Dorsolateral prefrontal cortex (tissue), 122 donors: ENCODE measurements at places on chromosomes 16 and 17.

DNA sequence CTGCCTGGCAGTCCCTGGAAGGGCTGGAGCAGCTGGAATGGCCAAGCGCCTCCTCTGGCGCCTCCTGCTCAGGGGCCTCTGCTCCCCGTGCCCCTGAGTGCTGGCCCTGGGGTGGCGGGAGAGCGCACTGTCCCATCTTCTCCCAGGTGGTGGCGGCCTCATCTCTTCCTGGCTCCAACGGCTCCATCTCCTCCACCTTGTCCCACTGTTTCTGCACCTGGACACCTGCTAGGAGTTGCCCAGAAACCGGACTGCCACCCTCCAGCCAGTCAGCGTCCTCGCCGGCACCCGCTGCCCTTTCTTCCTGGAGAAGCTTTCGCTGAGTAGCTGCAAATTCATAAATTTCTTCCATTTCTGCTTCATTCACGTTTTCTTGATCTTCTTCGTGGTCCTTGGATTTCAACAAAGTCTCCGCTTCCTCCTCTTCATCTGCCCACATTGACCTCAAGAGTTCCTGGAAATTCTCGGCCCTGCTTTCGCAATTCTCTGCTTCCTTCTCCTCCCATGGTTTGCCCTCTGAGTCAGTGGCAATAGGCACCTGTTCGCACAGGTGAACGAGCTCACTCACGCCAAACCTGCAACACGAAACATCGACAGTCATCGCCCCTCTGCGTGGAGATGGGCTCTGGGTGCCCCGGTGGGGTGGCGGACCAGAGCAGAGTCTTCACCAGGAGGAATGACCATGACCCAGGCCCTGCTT lies 13.7 kb upstream of the NLRC3 start:
- DNase-seq = no peak

- DNase-seq = no peak
These were observed 1.6 kb downstream of the ITGA2B start for GRCh38 chr17:44387804-44388203.

GRCh38 chr17:36059406-36059805 lies 4.7 kb upstream of the CCL18 start:
- no peak for DNase-seq

DNA sequence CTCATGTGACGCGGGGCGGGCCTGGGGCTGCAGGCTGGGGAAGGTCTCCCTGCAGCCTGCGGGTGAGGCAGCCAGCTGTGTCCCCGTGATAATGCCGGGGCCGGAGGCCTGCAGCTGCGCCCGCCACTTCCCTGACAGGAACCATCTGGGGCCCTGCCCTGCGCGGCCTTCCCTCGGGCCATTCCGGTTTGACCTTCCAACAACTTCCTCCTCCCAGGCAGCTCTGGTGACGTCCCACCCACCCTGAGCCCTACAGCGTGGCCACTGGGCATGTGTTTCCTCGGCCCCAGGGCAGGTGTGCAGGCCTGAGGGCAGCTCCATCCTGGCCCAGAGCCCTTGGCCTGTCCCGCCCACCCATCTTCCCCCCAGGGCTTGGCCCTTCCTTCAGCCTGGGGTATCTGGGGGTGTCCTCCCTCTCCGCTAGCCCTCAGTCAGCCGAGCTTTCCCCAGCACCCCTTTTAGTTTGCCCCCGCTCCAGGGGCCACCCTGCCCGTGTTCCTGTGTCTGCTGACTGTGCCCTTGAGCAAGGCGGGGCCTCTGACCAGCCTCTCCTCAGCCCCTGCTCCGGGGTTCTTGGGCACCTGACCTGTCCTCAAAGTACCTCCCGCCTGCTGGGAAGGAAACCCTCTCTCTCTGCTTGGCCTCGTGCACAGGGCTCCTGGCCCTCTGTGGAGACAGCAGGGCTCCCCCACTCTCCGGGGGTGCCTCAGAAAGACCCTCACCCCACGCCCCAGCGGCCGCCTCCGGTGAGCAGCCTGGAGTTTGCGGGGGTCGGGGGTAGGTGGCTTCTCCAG lies at the start of gene CBFA2T3:
CBFA2T3 (minus strand) TSS at position 190 of the 794 bp plus-strand sequence. CDS start 400 bp downstream, outside the sequence.
- DNase-seq = no peak

GRCh38 chr16:56667581-56668571 lies at the start of gene MT1G:
MT1G (minus strand) TSS chr16:56668065; CDS start chr16:56667993, 72 bp downstream.
- peak; percentile 47 for DNase-seq

GRCh38 chr16:56910112-56910511 lies 21.8 kb upstream of the HERPUD1 start:
- no peak for DNase-seq

DNA sequence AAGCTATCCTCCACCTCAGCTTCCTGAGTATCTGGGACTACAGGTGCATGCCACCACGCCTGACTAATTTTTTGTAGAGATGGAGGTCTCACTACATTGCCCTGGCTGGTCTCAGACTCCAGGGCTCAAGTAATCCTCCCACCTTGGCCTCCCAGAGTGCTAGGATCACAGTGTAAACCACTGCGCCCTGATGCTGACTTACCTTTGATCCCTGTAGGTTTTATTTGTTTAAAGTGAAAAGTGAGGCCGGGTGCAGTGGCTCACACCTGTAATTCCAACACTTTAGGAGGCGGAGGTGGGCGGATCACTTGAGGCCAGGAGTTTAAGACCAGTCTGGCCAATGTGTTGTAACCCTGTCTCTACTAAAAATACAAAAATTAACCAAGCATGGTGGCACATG lies 8.7 kb downstream of the PSKH1 start:
- DNase-seq = no peak

- no peak for DNase-seq
These were observed 2.3 kb downstream of the MPP3 start for GRCh38 chr17:43830510-43831140.
